Astrocyte of the spinal cord (primary cell): ENCODE measurements at places on chromosomes 11 and 22.

- DNase-seq: no peak
These were observed 51.6 kb upstream of the CCDC34 start for GRCh38 chr11:27414644-27415043.

- peak; percentile 67 for DNase-seq
These were observed 101.3 kb upstream of the GAL start for GRCh38 chr11:68583041-68583446.

DNA sequence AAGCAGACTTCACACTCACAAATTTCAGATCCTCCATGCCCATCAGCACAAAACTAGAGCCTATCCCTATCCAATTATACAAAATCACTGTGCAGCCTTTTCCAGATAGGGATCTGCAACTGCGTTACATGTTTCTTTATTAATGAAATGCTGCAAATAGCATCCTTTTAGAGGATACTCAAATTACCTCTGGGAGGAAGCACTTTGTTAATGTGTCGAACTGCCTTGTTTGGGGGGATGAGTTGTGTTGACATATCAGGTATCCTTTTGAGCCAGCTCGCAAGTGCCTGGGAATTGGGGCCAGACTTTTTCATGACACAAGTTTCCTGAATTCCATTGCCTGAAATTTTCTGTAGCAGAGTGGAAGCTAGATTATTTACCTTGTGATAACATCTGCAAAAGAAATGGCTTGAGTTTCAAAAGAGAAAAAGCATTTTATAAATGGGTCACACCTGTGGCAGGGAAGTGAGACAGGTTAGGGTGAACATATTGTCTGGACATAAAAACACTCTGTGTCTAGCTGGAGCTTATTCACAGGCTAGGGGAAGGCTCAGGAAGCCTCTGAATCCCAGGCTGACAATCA, 299.1 kb upstream of the MTNR1B start:
- no peak for DNase-seq

GRCh38 chr11:99934008-99934407, 753.1 kb upstream of the ARHGAP42 start:
- DNase-seq: peak; percentile 28

GRCh38 chr11:18703001-18703763, 4.6 kb downstream of the TMEM86A start:
- DNase-seq: no peak

DNA sequence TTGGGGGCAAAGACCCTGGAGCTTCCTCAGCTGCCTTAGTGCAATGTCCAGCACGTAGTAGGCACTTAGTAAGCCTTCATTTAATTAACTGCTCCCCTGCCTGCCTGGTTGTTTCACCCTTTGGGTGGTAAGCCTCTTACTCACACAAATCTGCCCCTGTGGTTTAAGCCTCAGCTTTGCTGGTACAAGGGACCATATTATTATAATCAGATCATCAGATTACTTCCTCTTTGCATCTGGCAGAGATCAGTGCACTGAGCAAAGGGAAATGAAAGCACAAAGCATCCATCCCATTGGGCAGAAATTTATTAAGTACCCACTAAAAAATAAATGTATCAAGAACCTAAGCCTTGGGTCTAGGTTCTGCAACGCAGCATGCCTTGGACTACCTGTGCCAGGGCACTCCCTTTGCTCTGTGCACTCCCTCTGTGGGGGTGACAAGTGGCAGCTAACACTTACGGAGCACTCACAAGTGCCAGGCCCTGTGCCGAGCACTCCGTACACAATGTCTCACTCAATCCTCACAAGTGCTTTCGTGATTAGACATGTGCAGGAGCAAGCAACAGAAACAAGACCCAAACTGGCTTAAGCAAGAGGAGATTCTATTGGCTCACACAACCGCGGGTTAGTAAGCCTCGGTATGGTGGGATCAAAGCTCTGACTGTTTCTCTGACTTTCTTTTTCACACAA, 34.9 kb upstream of the DAGLA start:
- no peak for DNase-seq

- DNase-seq: no peak
These were observed 1.2 kb downstream of the PLA2G3 start for GRCh38 chr22:31139066-31139465.

DNA sequence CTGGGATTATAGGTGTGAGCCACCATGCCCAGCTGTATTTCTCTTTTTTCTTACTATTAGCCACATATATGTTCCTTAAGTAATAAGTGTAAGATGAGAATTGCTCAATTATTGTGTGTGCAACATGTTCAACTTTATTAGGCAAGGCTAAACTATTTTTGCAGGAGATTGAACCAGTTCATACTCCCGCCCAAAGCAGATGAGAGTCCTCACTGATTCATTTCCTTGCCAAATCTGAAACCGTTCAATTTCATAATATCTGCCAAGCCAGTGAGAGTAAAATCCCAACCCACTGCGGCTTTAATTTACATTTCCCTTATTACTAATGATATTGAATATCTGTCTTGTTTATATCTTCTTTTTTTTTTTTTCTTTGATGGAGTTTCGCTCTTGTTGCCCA, 48.4 kb downstream of the KCNJ4 start:
- no peak for DNase-seq

DNA sequence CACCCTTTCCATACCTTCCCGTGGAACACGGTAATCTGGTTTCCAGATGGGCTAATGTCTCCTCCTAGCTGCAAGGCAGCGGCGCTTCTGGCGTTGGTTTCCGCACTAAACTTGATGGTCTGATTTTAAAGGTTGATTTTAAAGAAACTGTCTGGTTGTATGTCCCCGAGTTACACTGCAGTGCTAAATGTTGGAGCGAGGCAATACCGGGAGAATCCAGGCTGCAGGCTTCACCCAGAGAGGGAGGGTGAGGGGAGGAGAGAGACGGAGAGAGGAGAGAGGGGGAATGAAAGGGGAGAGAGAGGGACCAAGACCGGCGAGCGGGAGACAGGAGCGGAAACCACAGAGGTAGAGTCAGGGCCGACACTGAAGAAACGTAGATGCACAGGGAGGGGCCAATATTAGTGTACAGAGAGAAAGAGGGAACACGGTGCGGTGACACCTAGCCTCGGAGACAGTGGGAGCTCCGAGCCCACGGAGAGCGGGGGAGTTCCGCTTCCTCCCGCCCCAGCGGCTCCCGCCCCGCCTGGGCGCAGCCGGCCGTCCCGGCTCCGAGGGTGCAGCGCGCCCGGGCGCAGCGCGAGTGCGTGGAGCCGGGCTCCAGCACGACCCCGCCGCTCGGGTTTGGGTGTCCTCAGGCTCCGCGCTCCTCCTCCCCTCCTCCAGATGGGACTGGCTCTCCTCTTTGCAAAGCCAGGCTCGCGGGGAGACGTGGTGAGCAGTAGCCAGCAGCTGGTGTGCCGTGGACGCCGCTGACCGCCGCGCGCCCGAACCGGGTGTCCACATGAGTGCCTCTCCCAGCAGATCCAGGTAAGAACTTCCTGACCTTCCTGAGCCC, 71.9 kb upstream of the GRAMD1B start:
- DNase-seq: peak; percentile 16

- no peak for DNase-seq
These were observed 145.7 kb downstream of the TTC17 start for GRCh38 chr11:43504316-43504950.

GRCh38 chr11:10309163-10310093, 4.6 kb downstream of the ADM start:
- DNase-seq: peak; percentile 83

DNA sequence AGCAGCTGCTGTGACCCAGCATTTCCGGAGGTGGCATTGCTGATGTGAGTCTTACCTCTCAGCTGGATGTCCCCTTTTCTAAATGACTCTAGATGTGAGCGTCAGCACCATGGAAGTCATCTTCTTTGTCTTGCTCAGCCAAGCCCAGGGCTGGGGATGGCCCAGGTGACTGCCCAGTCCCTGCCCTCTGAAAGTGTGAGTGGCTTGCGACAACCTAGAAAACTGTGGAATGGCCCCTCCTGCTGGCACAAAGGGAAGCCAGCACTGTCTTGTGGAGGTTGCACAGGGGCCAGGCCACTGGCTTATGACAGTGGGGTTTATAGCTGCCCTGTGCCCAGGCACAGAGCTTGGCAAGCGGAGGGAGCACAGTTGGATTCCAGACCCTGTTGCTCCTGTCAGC, 6.2 kb downstream of the TUB start:
- DNase-seq: no peak

- DNase-seq: peak; percentile 50
These were observed 28.3 kb downstream of the SERHL2 start for GRCh38 chr22:42581762-42582716.

GRCh38 chr11:44694443-44694842, 32.3 kb upstream of the TSPAN18 start:
- DNase-seq: no peak

DNA sequence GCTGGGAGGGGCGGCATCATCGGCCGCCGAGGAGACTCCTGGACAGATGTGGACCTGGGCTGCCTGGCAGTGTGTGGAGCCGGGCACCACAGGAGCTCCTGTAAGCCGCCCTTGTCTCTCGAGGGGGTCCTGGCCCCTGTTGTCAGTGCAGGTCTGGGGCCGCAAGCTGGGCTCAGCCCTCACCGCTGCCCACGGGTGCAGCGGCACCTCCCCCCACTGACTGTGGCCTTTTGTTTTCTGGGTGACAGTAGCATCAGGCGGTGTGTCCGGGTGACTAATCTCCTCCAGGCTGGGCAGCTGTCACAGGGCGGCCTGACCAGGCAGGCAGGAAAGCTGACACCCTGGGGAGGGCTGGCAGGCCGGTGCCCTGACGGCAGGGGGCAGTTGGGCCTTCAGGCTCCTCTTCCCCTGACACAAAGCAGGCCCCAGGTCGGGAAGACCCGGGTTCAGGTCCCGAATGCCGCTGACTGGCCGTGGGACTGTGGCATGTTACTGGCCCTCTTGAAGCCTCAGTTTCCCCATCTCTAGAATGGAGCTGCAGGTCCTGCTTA, 16.3 kb downstream of the DGKZ start:
- DNase-seq: peak; percentile 53

DNA sequence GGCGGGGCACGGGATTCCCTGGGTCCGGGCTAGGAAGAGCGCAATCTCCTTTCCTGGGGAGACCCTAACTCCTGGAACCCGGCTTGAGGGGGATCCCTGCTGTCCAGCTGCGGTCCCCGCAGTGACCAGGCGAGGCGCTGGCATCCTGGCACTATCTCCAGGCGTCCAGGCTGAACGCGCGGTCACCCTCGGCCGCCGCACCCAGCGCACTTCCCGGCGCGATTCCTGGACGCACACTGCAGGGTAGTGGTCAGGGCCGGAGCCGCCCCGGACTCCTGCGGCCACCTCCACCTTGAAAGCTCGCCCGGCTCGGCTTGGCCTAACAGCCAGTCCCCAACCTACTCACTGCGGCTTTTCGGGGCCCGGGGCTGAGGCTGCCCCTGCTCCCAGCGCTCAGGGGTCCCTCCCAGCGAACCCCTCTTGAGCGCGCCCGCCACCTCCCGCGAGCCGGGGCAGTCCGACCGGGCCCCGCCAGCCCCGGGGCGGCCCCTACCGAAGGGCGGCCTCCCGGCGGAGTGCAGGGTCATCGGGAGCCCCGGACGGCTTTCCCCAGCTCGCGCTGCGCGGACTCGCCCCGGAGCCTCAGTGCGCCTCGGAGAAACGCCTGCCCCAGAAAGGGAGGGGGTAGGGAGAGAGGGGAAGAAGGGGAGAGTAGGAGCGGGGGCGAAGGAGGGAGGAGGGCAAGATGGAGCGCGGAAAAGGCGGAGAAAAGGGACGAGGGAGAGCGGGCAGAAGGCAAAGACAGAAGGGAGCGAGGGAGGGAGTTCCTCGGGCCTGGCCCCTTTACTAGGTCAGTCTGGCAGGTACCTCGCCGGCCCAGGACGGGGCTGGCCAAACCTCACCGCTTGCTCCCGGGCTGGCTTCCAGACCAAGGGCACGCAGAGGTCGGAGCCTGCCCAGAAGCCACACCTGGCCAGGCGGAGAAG, 1.0 kb downstream of the POU2AF3 start:
- peak; percentile 25 for DNase-seq

DNA sequence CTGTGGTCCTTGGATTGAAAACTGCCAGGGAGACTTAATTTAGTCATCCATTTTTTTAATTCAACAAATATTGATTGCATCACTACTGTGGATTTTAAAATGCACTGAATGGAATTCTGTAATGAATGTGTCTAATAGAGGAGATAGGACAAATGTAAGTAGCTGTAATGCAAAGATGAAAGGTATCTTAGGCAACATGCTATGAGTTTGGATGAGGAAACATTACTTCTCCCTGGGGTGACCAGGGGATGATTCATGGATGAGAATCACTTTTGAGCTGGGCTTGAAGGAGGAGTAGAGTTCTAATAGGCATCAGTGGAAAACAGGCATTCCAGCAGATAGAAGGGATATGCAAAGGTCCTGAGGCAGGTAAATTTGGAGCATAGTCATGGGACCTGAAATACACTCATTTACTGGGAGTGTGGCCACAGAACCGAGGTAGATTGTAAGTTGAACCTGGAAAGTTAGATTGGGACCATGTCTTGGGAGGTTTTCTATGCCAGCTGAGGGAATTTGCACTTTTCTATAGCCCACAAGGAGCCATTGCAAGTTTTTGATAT, 43.4 kb downstream of the PKNOX2 start:
- peak; percentile 13 for DNase-seq

GRCh38 chr22:29093501-29094300, 20.9 kb downstream of the KREMEN1 start:
- peak; percentile 43 for DNase-seq
